Activated CD4-positive, alpha-beta memory T cell treated with anti-CD3 and anti-CD28 coated beads for 36 hours (primary cell): ENCODE measurements at places on chromosomes 11 and 22. TPM values are rescaled to one million over a fixed set of nuclear protein-coding genes. Genes with fewer than 3 reads are reported as not detected.

Gene UPK3A
- total RNA-seq: not detected

Gene RNF26
- total RNA-seq: 33.7 TPM

Gene BAIAP2L2
- total RNA-seq: 1.6 TPM

Gene LIF
- 189 TPM for total RNA-seq
